ENCODE measurements at places on chromosomes 7 and 10.
A peak's percentile ranks its signal among the peaks of the same experiment; 100 is the strongest.

DNA sequence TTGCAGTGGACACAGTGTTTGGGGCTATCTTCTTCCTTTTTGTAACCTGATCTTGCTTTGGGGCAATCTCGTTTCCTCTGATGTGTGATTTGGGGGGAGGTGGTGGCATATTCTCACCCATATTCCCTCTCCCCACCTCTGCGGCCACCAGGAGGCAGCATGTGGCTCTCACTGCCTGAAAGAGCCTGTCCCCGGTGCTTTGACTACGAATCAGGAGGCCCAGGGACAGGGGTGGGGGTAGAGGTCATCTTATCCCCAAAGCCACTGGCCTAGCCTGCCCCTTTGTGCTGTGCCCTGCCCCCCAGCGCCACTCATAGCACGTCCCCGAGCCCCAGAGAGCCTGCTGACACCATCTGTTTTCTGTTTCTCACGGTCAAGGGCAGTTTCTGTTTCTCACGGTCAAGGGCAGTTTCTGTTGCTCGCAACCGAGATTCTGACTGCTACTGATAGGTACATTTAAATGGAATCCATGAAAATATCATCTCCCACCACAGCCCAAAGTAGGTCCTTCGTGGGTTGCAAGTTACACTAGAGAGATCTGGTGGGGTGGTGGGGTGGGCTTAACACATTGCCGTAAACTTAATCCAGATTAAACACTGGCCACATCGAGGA is 28.2 kb downstream of the PHYH start:
- DNase-seq, result peak; percentile 79

- peak; percentile 63 for DNase-seq
These were observed 342.5 kb downstream of the RPS24 start for GRCh38 chr10:78375854-78376785.

DNA sequence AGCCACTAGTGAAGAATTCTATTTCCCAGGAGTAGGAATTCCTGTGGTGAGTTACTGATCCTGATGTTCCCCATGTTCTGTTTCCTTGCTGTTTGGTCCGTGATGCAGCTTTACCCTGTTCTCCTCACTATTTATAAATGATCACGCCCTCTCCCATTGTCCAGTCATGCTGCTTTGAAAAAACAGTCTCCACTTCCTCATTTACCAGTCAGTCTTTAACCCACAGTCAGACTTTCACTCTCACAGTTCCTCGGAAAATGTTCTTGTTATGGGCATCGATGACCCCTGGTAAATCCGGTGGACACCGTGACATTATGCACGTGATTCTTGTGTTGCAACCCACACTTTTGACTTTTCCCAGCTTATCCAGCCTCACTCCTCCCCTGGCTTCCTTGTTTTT is 14.4 kb downstream of the SCIN start:
- no peak for DNase-seq

- DNase-seq, result no peak
These were observed 66.4 kb upstream of the FGFR2 start for GRCh38 chr10:121664671-121665070.

GRCh38 chr10:44660271-44660670 is 250.9 kb upstream of the TMEM72 start:
- DNase-seq, result no peak

DNA sequence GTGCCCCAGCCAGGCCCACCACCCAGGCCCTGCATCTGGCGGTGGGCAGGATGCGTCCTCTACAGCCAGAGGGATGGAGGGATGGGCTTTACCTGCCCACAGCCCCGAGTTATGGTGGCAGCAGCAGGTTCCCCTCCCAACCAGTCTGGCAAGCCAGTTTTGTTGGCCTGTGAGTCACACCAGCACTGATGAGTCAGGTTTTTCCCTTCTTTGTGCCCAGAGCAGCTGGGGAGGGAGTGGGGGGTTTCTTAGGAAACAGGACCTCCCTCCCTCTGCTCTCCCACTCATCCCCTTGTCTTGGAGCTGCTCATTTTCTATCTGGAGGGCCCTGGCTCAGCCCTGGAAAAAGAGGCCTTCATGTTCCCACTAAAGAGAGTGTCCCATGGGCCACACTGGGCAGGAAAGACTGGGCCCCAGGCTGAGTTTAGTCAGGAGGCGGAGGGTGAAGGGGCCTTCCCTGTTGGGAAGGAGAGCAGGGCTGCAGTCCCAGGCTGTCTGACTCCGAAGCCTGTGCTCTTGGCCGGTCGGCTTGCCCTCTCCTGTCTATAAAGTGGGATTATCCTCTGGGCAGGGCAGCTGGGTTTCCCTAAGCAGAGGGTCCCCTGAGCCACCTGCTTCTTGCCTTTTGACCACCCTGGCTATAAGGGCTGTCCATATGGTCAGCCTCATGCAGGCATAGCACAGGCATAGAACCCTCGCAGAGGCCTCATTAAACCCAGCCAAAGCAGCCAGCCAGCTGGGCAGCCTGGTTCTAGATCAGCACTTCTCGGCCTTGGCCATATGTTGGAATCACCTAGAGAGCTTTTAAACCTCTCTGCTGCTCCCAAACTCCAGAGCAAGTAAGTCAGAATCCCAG is 30.2 kb upstream of the ANKRD2 start:
- peak; percentile 54 for DNase-seq

DNA sequence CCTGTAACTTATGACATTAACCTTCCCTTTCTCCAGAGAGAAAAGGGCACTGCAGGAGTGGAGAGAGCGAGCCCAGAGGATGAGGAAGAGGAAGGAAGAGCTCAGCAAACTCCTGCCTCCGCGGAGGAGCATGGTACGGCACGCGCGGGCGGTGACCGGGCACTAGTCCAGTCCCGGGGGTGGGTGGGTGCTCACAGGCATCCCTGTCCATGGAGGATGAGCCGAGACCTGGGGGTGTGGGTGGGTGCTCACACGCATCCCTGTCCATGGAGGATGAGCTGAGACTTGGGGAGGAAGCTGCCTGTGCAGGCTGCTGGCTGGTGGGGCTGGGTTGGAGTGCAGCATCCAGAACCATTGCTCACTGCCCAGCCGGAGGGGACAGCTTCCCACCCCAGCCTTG is 23.8 kb downstream of the LRRC27 start:
- peak; percentile 75 for DNase-seq

DNA sequence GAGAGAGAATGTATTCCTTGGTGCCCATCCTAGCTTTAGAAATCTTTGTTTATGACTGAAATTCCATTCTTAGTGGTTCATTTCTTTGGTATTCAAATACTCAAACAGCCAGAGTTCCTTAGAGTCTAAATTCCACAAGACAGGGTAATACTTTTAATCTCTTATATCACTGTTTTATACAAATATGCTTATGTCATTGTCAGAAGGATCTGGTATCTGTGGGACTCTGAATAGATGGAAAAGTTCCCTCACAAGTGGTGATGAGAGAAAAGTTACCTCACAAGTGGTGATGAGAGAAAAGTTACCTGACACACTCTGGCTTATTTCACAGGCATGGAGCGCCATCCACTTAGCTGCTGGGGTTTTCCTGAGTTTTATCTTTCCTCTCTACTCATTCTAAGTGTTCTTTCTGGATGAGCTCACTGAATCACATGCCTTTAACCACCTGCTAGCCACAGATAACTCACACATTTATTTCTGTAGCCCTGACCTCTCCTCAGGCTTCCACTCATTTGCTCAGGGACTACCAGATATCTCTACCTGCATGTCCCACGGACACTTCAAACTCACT is 784.0 kb downstream of the SUGCT start:
- no peak for DNase-seq

DNA sequence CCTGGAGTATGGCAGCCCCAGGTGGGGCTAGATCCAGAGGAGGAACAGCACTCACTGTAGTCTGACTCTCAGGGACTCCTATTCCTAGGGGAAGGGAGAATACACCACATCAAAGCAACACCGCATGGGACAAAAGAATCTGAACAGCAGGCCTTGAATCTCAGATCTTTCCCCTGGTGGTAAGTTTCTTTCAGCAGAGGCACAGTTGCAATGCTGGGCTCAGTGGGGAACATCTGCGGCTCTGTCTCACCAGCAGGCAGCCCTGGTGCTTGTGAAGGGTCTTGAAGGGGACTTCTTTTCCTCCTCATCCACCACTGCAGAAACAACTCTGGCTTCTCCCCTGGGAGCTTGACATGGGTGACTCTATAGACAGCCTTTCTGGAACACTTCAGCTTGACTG is 111.2 kb upstream of the ARHGAP21 start:
- no peak for DNase-seq

DNA sequence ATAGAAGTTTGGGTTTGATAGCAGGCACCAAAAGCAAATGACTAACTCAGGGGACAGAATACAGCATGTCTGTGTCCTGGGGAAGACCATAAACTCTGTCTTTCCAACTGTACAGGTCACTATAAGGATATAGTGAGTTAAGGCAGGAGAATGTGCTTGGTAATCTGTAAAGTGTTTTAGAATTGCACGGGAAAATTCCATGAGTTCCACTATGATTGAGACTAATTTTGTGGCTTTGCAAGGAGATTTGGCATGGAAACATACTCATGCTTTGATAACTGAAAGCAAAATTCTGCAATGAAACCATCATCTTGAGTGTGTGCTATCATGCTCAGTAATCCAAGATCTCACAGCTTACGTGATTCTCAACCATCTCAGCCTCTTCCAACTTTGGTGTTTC is 152.6 kb downstream of the PKD1L1 start:
- DNase-seq, result no peak

DNA sequence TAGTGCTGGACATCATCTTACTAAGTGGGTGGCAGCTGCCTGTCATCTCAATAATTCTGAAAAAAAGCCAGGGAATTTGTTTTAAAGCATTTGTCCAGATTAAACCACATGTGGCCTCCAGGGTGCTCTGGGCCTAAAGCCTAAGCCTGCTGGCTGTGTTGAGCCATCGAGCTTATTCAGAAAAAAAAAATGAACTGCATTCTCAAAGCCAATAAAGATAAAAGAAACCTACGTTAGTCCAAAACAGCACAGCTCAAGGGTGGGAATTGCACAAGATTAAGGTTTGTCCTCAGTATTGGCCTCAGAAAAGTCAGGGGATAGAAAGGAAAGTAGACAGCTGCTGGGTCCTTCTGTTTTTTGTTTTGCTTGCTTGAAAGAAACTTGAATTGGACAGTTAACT is 22.6 kb upstream of the PRTFDC1 start:
- DNase-seq, result no peak

DNA sequence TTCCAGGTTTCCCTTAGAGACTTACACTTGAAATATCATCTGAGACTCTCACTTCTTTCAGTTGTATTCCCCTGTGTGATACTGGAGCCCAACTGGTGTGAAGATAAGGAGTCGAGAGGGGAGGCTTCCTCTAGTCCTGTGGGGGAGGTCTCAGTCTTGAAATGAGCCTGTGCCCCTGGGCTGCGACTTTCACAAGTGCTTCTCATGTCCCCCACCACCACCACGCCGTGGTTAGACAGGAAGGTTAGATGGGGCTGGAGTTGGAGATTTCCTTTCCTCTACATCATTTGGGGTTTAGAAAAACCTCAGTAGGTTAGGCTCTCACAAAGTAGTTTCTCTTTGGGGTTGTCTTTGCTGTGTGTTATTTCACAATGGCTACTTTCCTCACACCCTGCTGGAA is 25.6 kb upstream of the MKX start:
- DNase-seq, result no peak

GRCh38 chr10:77531441-77532001 is 106.1 kb downstream of the KCNMA1 start:
- no peak for DNase-seq

- no peak for DNase-seq
These were observed 82.4 kb downstream of the SRPK2 start for GRCh38 chr7:105306298-105306748.

DNA sequence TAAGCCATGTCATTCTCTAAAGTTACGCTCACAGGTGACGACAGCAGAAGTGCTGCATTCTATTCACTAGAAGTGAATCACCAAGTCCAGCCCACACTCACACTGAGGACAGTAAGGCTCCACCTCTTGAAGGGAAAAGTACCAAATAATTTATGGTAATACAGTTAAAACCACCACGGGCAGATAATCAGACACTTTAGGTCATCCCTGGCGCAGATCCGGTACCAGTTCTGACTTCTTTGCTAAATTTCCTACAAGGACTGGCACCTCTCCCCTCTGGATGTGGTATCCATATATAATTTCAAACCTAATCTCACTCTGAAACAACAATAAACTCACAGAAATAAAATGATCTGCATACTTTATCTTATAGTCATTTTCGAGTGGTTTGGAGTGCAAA is 954.7 kb upstream of the GHITM start:
- DNase-seq, result no peak

- DNase-seq, result no peak
These were observed 518 bp upstream of the COMMD3 start for GRCh38 chr10:22315455-22316285.

DNA sequence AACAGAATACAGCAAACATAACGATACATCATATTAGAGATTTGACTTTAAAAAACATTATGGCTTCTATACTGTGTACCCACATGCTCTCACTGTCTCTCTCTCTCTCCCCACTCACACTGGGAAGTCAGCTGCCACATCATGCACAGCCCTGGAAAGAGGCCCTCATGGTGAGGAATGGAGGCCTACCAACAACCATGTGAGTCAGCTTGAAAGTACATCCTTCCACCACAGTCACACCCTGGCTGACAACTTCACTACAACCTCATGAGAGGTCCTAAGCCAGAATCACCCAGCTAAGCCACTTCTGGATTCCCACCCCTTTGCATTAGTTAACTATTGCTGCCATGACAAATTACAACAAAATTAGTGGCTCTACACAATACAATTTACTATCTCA is 23.3 kb upstream of the GPR22 start:
- no peak for DNase-seq

GRCh38 chr10:86287110-86287793 is 79.3 kb downstream of the GRID1 start:
- DNase-seq, result peak; percentile 54

DNA sequence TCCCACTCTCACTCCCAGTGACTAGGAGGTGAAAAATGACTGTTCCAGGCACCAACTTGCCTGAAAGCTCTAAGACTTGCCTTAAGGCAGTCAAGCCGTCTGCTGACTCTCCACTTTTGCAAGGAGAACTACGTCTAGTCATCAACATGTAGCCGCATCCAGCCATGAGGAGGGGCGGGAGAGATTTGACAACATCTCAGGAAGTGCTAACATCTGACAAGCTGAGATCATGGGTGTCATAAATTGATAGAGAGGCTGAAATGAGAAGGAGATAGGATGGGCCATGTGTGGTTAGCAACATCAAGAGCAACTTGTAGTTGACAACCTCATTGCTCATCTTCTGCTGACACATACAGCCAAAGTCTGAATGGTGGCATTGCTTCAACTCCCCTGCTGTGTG is 9.0 kb upstream of the TBXAS1 start:
- DNase-seq, result no peak

DNA sequence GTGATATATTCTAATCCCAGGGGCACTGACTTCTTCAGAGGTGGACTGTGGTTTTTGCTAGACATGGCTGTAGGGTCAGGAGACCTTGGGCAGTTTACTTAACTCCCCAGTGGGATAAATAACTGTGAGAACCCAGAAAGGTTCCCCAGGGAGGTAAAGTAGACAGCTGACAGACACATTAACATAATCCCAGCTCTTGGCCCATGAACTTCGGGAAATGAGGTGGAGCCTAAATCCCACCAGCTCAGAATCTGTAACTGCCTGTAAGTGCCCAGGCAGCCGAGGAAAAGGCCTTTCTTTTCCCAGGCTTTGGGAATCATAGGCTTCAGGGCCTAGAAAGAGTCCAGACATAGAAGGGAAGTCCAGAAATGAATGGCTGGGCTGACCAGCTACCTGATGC is 106.0 kb downstream of the LRRC18 start:
- DNase-seq, result no peak

All from spleen (tissue), 13 donors.